ENCODE measurements at places on chromosomes 7 and 10.

DNA sequence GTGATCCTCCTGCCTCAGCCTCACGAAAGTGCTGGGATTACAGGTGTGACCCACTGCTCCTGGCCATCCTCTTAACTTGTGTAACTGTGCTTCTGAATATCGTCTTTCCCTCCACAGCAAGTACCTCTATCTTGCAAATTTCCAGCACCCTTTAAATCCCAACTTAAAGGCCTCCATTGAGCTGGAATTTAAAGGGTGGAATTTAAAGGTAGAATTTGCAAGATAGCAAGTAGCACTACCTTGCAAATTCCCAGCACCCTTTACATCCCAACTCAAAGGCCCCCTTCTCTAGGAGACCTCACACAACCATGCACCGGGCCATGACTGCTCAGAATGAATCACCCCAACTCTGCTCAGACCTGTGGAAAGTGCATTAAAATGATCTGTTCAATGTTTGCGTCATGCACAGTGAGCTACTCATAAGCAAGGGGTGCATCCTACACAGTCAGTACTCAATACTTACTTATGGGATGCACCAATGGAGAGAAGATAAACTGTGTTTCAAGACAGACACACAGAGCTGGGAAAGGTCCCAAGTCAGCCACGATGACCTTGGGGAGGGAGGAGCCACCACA lies 17.8 kb upstream of the SDK1 start:
- DNase-seq = no peak

- DNase-seq = no peak
Measured at GRCh38 chr7:48782511-48782910, 141.8 kb upstream of the CDC14C start.

- DNase-seq = no peak
Measured at GRCh38 chr10:58258977-58259692, 8.6 kb downstream of the IPMK start.

DNA sequence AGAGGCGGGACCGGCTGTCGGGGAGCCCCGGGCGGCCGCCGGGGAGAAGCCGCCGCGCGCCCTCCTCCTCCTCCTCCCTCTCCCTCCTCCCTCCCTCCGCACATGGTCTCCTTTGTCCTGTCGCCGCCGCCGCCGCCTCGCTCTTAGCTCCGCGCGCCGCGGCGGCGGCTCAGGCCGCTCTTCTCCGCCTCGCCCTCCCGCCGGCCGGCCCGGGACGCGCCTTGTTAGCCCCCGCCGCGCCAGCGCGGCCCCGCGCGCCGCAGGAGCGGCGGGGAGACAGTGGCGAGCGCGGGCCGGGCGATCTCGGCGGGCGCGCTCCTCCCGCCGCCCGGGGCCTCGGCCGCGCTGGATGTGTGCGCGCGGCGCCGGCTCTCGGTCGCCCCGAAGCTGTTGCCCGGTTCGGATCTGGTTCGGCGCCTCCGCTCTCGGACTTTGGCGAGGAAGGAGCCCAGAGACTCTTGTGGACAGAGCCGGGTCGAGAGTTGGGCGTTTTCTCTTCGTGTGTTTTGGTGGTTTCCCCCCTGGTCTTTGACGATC lies 437.4 kb upstream of the GALNT17 start:
- DNase-seq = no peak

DNA sequence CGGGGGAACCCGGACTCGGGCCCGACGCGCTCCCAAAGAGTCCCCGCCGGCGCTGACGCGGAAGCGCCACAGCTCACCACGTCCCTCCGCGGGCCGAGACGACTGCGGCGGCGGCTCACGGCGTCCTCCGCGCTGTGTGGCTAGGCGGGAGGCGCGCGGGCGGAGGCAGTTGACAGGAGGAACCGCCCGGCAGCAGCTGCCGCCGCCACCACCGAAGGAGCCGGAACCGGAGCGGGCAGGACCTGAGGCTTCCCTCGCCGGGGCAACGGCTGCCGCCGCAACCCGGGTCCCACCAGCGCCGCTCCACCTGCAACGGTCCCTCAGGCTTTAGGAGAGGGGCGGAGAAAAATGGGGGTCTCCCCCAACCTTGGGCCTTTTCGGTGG lies 334 bp downstream of the ZNF800 start:
- DNase-seq = peak; percentile 74

DNA sequence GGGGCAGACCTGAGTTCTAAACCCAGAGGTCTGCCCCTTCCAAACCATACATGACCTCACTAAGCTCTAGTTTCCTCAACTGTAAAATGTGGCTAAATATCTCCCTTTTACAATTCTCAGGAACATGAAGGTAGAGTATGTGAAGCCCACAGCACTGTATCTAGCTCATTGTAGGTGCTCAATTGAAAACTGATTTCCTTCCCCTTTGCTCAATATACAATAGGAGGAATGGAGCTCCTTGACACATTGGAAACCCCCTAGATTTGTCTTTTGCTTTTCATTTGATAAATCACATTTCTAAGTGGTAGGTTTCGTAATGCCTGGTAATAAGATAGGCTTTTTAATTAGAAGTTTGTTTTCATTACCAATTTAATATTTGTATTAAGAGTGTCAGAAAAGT lies 153.3 kb downstream of the ARID5B start:
- no peak for DNase-seq

DNA sequence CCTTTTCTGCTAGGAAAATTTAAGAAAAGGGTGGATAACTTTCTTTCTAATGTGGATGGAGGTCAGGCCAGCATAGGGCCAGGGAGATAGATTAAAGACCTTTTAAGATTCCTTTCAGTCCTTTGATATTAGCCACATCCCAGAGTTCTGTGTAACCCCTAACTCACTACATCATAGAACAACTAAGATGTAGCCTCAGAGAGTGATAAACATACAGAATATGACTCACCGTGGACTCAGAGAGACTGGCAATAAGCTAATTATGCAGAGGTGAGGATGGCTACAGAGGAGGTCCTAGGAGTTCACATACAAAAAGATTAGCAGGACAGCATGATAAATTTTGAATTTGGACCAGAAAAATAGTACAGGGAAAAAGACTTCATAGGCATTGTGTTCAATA lies 141.0 kb downstream of the AOAH start:
- no peak for DNase-seq

DNA sequence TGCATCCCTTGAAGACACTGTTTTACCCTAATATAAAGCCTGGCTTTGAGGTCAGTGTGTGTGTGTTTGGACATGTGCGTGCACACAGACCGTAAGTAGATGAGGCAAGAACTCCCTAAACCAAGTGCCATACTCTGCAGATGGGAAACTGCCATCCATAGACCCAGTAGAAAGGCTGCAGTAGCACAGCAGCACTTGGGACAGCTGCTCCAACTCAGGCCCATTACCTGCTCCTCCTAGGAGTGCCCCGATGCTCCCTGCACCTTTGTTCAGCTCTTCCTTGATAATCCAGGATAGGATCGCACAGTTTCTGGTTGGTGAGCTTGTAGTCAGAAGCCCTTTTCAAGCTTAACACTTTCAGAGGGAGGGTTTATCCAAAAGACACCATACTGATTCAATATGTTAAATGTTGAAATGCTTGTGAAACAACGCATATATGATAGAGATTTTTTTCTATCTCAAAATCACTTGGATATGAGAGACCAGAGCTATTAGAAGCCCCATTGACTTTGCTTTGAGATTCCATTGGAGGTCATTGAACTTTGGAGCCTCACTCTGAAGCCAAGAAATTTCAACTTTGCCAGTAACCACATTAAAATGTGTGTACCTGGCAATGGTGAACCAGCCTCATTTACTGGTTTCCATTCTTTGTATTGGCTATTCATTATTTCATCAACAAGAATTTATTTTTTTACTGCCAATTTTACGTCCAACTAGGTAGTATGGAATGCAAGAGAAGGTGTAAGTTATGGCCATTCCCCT lies 757.0 kb upstream of the GALNT17 start:
- DNase-seq = no peak

DNA sequence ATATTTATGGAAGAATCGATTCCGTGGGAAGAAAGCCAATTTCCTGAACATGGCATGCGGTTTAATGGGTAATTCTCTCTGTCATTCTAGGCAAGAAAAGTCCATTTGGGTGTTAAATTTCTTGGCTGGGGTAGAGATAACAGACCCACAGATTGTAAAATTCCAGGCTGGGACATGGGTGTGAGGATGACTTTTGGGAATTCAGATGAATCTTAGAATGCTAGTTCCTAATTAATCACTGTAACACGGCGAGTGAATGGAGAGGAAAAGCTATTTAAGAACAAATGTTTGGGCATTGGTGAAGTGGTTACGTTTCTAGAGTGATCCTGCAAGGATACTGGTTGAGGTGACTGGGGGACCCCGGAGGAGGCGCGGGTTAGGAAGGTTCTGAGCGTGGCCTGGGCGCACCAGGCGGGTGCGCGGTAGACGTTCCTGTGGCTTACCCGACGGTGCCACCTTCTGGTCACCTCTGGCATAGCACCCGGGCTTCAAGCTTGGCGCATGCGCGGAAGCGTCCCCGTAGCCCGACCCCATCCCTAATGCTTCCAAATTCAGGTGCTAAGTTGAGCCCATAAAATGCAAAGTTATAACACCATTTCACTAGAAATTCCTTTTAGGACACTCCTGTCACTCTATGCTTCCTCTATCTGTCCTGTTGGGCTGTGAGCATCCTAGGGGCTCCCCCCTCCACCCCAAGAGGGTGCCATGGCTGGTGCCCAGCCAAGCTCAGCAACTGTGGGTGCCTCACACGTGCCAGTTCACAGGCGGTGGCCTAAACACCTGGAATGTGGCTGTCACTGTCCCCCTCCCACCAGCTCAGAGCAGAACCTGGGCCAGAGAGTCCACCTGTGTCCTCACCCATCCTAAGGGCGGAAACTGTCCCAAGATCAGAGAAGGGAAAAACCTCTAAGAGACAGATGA lies 104.4 kb downstream of the PTPRE start:
- peak; percentile 90 for DNase-seq

DNA sequence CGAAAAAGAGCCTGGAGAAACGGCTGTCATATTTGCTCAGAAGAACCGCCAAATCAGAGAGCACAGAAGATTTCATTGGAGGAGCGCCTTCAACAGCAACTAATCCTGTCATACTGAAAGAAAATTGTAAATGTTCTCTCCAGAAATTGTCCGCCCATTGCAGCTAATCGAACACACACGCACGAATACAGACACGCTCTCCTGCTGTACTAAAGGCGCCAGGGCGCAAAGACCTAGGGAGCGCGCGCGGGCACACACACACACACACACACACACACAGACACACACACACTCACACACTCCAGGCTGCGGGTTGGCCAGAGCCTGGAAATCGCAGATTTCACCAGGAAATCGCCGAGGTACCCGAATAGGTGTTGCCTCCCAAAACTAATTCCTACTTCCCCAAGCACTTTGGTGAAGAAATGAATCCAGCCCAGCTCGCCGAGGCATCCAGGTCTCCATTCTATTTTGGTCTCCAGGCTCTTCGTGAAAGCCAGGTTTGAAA lies at the start of gene CHRM2:
Gene CHRM2 (plus strand): TSS at position 157 of the 505 bp plus-strand sequence. CDS start 146,214 bp downstream, outside the sequence.
- no peak for DNase-seq

GRCh38 chr10:35091994-35092790 lies 2.1 kb upstream of the CUL2 start:
- no peak for DNase-seq

DNA sequence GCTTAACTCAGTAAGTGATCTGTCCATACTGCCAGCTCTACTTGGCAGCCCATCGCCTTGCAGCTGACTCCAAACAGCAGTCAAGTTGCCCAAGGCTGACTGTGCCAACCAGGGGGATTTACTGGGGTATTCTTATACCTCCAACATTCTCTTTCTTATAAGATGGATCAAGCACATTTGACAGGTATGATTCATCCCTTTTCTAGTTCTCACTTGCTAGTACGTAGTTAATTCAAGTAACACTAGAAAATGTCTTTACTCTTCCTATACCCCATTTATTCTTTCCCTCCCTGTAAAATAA lies 77.0 kb downstream of the SLC25A13 start:
- DNase-seq = no peak

DNA sequence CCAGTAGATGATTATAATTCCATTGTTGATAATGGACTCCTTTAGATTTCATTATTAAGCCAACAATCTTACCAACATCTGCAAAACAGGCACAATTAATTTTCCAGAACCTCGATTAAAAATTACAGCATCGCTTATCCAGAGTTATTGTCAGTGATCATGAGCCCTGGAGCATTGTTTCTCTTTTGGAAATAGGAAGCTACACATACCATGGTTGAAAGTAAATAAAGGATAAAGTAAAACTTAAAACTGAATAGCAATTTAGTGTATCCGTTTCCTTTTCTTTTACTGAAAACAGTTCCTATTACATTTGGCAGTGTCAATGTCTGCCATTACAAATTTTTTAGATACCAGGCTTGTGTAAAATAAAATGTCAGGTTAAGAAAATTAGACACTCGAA lies 9.9 kb upstream of the HOXA2 start:
- no peak for DNase-seq

DNA sequence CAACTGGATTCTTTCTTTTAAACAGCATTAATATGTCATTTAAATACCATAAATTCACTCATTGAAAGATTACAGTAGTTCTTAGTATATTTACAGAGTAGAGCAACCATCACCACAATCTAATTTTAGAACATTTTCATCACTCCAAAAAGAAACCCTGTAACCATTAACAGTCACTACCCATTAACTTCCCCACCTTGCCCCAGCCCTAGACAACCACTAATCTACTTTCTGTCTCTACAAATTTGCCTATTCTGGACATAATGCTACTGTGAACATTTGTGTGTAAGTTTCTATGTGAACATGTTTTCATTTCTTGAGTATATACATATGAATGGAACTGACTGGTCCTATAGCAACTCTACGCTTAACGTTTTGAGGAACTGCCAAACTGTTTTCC lies 42.4 kb downstream of the P4HA1 start:
- DNase-seq = no peak

- no peak for DNase-seq
Measured at GRCh38 chr10:92124616-92125143, 166.2 kb downstream of the CPEB3 start.

GRCh38 chr7:46972205-46972604 lies 609.7 kb downstream of the TNS3 start:
- DNase-seq = no peak

GRCh38 chr10:45006276-45007030 lies 5.7 kb downstream of the ZNF22 start:
- DNase-seq = no peak

GRCh38 chr10:24882047-24882698 lies 70.2 kb downstream of the PRTFDC1 start:
- peak; percentile 58 for DNase-seq

- no peak for DNase-seq
Measured at GRCh38 chr7:30751696-30752273, at the start of gene INMT. TSS of gene INMT (plus strand) at chr7:30752135. CDS start at chr7:30752151, 16 bp downstream.

- DNase-seq = peak; percentile 90
Measured at GRCh38 chr10:1056326-1057105, at the start of gene WDR37. TSS of gene WDR37 (plus strand) at chr10:1056385. CDS start at chr10:1072156, 15,771 bp downstream.

Measured in stimulated activated CD4-positive, alpha-beta T cell treated with anti-CD3 and anti-CD28 coated beads, Interleukin-4, amount 100 ng/mL, for 24 hours (primary cell).